LHCN-M2 (cell line): ENCODE measurements at places on chromosomes 3 and 15. TPM values are rescaled to one million over a fixed set of nuclear protein-coding genes. Genes with fewer than 3 reads are reported as not detected.

GRCh38 chr15:76252249-76252648 lies 59.0 kb downstream of the ETFA start:
- no peak for DNase-seq

DNA sequence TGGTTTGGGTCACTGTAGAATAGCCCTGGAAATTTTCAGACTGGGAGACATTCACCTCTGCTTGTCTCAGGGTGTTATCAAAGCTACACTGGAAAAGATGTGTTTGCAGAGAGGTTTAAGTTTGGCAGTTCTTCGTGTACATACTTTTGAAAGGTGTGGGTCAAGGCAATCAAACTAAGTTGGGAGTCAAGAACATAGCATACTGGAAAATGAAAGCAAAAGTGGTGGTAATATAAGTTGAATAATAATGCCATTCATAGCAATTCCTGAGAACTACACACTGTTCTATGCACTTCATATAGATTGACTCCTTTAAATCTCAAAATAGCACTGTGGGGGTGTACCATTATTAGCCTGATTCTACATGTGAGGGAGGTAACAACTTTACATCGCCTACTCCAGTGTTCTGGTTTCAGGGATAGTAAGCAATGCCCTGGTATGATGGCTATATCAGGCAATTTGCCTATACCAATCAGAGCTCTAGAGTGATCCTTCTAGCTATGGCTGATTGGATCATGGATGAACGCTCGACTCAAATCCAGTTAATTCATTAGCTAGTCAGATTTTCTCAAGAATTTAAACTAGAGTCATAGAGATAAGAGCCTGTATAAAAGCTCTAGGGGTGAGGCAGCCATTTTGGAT lies 44.6 kb upstream of the RASGRP1 start:
- no peak for DNase-seq

- DNase-seq, result peak; percentile 75
Observed at GRCh38 chr15:101675796-101676582, 23.8 kb upstream of the TM2D3 start.

DNA sequence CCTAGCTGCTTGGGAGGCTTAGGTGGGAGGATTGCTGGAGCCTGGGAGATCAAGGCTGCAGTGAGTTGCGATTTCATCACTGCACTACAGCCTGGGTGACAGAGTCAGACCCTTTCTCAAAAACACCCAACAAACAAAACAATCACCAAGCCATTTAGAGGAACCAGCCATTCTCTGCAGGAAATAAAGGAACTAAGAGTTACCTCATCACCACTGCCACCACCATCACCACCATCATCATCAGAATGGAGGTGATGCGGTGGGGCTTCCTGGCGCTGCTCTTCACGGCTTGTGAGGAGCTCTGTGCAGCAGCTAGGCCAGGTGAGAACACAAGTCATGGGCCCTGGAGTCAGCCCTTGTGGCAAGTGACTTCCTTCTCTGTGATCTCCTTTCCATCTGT lies 37.7 kb upstream of the KLHL25 start:
- no peak for DNase-seq

DNA sequence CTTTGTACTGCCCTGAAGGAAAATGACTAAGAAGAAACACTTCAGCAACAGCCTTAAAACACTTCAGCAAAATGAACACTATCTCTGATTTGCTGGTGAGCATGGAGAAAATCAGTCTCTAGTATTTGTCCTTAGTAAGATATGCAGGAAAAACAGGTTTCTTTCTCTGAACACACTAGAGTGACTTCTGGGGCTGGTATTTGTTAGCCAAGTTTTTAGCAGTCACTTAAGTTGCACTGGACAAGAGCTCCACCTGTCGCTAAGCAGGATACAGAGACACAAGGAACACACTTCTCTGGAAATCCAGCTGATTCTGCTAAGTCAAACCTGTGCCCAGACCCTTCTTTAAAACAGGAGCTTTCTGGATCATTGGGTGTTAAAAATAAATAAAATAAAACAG lies 65.3 kb downstream of the CHAC1 start:
- no peak for DNase-seq

The ROPN1B gene
- not detected in 2 replicates for total RNA-seq
